BE2C (cell line): ENCODE measurements at places on chromosomes 3 and 15.

- DNase-seq = peak; percentile 59
Measured at GRCh38 chr3:128478576-128479506, 12.2 kb upstream of the DNAJB8 start.

DNA sequence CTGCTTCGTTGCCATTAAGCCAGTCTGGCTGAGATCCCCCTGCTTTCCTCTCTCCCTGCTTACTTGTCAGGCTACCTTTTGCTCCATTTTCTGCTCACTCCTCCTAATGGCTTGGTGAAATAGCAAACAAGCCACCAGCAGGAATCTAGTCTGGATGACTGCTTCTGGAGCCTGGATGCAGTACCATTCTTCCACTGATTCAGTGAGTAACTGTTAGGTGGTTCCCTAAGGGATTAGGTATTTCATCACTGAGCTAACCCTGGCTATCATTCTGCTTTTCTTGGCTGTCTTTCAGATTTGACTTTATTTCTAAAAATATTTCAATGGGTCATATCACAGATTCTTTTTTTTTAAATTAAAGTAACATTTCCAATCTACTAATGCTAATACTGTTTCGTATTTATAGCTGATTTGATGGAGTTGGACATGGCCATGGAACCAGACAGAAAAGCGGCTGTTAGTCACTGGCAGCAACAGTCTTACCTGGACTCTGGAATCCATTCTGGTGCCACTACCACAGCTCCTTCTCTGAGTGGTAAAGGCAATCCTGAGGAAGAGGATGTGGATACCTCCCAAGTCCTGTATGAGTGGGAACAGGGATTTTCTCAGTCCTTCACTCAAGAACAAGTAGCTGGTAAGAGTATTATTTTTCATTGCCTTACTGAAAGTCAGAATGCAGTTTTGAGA, 25.0 kb downstream of the CTNNB1 start:
- no peak for DNase-seq

DNA sequence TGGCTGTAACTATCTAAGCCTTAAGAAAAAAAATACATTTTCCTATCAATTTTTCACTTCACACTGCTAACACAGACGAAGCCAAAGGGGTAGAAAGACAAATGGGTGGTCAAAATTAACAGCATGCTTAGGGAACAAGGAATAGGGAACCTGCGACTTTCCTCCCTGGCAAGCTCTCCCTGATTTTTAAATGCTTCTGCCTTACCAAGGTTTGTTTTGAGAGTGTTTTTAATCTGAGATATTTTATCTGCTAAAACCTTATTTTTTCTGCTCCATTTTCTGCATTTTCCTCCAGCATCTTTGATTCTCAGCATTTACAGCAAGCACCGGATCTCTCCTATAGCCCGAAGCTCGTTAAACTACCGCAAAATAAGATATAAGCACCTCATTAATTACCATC, 214.4 kb downstream of the RORA start:
- DNase-seq = no peak

DNA sequence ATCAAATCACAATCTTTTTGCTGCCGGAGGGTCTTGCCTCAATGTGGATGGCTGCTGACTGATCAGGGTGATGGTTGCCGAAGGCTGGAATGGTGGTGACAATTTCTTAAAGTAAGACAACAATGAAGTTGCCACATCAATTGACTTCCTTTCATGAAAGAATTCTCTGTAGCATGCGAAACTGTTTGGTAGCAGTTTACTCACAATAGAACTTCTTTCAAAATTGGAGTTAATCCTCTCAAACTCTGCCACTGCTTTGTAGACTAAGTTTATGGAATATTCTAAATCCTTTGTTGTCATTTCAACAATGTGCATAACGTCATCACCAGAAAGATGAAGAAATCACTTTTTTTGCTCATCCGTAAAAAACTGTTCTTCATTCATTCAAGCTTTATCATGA, 65.8 kb downstream of the B3GNT5 start:
- DNase-seq = no peak

DNA sequence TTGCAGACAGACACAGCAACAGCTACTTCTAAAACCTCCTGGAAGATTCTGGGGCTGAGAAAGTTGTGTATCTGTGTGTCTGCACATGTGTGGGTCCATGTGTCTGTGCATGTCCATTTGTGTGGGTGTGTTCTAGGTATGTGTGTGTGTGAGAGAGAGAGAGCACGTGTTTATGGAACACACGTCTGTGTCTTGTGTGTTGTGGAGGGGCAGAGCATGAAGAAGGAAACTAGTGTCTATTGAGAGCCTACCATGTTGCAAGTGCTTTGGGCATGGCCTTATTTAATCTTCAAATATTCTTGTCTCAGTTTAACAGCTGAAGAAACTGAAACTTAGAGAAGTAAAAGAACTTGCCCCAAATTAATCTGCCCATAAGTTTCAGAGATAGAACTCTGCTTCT, 327.5 kb downstream of the UACA start:
- DNase-seq = no peak

DNA sequence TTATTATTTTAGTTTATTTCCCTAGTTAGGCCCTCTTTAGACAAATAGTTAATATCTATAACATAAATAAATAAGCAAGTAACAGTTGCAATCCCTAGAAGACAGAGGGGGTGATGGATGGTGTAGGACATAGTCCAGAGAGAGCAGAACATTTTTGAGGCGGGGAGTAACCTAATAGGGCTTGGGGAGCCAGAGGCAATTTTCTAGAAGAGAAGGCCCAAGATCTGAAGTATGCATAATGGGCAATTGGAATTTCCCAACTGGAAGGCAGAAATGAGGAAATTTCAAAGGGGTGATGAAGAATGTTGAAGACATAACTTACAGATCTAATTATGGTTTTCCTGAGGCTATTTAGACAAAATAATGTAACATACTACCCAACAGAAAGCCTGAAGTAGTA, 525.7 kb downstream of the TUSC7 start:
- DNase-seq = no peak

DNA sequence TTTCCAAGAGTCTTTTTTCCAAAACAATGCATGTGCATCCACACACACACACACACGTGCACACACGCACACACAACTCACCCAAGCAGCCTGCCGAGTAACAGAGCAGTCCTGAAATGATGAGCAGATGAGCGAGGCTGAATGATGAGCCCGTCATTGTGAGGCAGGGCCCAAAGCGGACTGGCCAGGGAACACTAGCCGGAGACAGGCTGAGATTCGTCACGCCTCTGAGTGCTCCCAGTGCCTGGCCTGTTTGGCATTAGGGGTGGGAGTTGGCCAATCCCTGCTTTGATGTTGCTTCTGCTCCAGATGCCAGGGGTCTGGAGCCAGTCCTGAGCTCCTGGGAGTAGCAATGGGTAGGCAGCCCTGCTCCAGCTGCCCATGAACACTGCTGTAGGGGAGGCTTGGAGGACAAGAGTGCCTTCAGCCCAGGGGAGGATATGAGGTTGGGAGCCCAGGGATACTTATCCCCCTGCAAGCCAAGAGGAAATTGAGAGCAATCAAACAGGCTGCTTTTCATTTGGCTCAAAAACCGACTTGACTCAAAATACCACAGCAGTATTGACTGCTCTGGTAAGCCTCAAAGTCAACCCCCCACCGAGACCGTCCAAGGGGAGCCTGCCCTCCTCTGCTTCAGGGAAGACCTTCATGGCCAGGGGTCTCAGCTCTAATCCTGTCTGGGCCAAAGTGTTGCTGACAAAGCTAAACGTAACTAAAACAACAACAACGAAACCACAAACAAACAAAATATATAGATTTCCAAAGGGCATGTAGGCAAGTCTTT, 22.9 kb downstream of the COLQ start:
- DNase-seq = peak; percentile 72

GRCh38 chr15:88365124-88365523, 102.1 kb downstream of the MRPL46 start:
- no peak for DNase-seq

DNA sequence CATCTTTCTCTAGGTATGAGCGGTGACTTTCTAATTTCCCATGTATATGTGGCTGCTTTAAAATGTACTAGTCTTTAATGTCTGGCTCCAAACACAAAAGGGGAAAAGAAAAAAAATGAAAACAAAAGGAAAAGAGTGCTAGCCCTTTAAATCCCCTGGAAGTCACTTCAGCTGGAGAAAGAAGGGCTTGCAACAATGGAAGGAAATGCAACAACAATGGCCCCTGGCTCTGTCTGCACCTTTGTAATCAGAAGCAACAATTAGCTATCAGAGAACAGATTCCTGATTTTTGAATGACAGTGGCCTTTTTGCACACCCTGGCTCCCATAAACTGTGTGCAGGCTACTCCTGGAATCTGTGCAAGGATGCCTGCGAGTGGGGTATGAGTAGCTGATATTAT, 591.2 kb downstream of the FHIT start:
- no peak for DNase-seq

GRCh38 chr3:132284781-132285619, 32.2 kb upstream of the ACP3 start:
- DNase-seq = peak; percentile 11

DNA sequence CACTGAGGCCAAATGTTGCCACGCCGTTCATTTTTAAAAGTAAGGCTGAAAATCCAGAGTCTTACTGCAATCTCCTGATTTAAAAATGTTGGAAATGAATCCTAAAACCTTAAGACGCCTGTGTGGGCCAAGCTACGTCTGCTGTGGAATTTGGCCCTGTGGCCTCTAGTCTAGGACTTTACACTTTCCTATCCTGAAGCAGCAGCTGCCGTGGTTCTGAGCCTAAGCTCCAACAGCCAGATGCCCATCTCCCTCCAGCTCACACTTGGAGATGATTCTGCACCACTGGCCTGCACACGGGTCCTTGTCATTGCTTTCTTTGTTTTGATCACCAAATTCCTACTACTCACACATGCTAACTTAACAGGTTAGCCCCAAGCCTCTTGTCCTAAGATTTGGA, 286.4 kb upstream of the LYSMD4 start:
- no peak for DNase-seq

- DNase-seq = no peak
Measured at GRCh38 chr3:119632216-119632615, 28.2 kb downstream of the POPDC2 start.

GRCh38 chr15:78691851-78692421, 50.9 kb upstream of the CHRNB4 start:
- no peak for DNase-seq

GRCh38 chr3:155428563-155428962, 135.1 kb upstream of the STRIT1 start:
- DNase-seq = no peak

- DNase-seq = no peak
Measured at GRCh38 chr3:7195934-7196333, 335.0 kb downstream of the GRM7 start.

DNA sequence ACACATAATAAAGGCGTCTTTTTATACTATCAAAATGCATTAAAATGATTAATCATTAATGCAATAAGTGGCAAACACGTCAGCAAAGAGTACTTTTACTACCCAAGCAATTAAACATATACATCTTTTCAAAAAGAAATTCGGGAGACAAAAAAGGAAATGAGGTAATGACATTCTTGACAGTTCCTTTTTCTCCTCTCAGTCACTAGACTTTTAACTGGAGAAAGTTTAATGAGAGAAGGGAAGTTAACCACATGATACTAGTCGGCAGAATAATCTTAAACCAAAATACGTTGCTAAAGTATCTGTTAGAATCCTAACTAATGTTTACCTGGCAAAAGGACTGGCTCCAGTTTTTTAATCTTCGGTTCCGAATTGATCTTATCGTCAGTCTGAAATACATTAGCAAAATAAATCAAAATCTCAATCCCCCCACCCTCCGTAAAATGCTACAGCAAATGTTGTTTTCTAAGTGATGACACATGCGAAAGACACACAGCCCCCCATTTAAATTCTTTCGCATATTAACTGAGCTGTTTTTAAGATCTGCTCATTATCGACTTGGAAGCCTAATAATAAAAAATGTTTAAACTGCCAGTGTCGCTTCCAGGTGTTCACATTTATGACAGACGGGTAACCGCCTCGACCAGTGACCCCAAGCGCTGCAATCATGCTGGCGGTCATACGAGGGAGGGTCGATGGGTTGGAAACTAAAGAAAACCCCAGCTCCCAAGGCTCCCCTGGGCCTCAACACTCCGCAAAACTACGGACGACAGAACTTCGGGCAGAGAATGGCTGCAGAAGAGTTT, 778 bp downstream of the MTMR10 start:
- DNase-seq = no peak

DNA sequence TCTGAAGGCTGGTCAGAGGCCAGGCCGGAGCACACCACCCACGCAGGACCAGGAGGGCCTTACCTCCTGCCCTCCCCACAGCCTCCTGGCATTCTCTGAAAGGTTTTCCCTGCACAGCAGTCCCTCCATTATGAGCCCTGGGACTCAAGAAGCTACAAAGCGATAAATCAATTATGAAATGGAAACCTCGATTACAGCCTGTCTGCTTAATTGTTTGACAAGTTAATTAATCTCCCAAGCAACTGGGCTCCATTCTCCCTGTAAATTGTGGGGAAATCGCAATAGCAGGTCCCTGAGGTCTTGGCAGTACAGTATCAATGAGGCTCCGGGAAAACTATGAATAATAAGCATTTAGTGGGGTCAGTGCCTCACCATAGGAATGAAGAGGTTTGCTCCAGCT, 683.5 kb downstream of the NTRK3 start:
- DNase-seq = no peak

DNA sequence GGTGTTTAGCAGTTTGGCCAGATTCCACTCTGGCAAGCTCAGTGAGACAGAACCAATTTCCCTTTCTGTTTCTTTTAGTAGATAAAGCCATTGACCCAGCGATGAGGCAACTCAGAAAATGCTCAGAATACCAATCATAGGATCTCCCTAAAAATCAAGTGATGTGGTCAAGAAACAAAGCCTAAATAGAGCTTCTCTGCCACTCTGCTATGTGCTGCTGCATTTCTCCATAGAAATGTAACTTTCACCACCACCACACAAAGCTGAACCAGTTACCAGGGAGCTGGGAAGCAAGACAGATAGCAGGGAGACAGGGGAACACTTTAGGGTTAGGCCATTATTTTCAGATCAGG, 109.8 kb downstream of the RPL22L1 start:
- no peak for DNase-seq

DNA sequence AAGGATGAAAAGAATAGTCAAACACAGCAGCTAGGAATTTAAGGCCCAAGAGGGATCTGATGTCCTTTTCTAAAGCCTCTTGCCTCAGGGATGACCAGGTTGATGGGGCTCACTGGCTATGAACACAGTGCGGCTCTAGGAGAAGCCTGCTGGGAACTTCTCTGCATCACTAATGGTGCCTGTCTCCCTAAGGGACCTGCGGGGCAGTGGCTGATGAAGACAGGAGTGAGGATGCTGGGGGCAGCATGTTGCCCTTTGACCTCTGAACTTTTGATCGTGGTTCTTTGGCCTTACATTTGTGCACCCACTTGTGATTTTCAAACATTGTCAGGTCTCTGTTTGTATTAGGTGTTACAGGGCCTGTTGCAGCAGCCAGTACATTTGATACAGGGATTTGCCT, 64.9 kb upstream of the KLHL25 start:
- no peak for DNase-seq

DNA sequence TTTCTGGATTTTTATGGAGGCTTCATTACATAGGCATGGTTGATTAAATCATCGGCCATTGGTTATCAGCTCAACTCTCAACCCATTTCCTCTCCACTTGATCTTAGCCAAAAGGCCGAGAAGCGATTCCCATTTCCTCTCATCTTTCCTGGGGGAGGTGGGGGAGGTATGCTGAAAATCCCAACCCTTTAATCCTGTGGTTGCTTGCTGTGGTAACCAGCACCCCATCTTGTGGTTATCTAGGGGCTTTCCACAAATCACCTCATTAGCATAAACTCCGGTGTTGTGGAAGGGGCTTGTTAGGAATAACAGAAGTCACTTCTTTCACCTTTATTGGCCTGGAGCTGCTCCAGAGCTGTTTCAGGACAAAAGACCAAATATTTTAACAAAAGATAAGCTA, 20.9 kb downstream of the PDE8A start:
- no peak for DNase-seq

- DNase-seq = no peak
Measured at GRCh38 chr3:128218548-128219257, 65.4 kb downstream of the EEFSEC start.
